ENCODE measurements at places on chromosomes 7 and 10. TPM values are rescaled to one million over a fixed set of nuclear protein-coding genes. Genes with fewer than 3 reads are reported as not detected.

The DGKI gene
- total RNA-seq, result not detected

GRCh38 chr7:139105484-139105883 is 4.0 kb downstream of the ZC3HAV1 start:
- DNase-seq, result no peak

DNA sequence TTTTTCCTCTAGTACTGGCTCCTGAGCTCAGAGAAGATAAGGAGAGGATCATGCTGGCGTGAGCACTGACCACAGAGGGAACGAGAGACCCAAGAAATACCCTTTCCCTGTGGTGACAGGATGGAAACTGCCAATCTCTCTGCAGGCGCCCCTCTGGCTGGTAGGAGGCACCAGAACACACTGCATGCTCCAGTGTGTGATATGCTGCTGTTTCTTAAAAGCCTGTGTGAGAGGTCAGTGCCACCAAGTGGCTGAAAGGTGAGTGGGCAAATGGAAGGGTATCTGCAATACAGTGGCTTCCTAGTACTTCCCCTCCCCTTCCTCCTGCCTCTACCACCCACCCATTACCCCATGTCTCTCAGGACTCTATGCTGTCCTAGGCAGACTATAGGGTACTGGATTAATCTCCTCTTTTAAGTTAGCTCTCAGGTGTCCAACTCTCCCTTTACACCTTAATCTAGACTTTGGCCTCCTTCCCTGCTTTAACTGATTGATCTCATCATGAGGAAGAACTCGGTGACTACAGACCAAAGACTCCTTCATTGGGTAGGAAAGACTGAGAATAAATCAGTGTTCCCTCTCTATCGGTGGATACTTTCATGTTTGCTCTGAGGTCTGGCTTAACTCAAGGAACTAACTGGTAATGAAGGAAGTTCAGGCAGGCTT is 283.6 kb downstream of the ADRA2A start:
- DNase-seq, result no peak

GRCh38 chr10:71433768-71434744 is 37.3 kb downstream of the CDH23 start:
- no peak for DNase-seq

- DNase-seq, result no peak
Observed at GRCh38 chr7:155531681-155532080, 14.7 kb downstream of the CNPY1 start.

GRCh38 chr7:3005257-3005656 is 38.4 kb downstream of the CARD11 start:
- DNase-seq, result no peak
